ENCODE measurements at places on chromosomes 13 and 19. TPM values are rescaled to one million over a fixed set of nuclear protein-coding genes. Genes with fewer than 3 reads are reported as not detected.

The SH2D3A gene
- 45.8 TPM for total RNA-seq

The SPACA4 gene
- total RNA-seq, result not detected

The APLP1 gene
- not detected for total RNA-seq

The ZNF582 gene
- total RNA-seq, result 5.8 TPM

The ZNF787 gene
- total RNA-seq, result 29.4 TPM

The ZNF729 gene
- not detected for total RNA-seq

The ZNF44 gene
- total RNA-seq, result 71.2 TPM

The LENG9 gene
- total RNA-seq, result 5.8 TPM

The COX7A1 gene
- total RNA-seq, result not detected

The DPY19L3 gene
- 23.8 TPM for total RNA-seq

The PTPRH gene
- total RNA-seq, result not detected

GRCh38 chr13:77696006-77696878, 1.2 kb upstream of the SLAIN1 start:
- DNase-seq, result peak; percentile 45

- no peak for DNase-seq
Measured at GRCh38 chr19:30222992-30223865, 149.0 kb upstream of the ZNF536 start.

DNA sequence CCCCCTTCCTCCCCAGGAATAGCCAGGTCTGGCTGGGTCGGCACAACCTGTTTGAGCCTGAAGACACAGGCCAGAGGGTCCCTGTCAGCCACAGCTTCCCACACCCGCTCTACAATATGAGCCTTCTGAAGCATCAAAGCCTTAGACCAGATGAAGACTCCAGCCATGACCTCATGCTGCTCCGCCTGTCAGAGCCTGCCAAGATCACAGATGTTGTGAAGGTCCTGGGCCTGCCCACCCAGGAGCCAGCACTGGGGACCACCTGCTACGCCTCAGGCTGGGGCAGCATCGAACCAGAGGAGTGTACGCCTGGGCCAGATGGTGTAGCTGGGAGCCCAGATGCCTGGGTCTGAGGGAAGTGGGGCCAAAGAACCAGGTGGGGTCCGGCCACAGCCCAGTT, 3.2 kb downstream of the KLK2 start:
- no peak for DNase-seq

- peak; percentile 33 for DNase-seq
Measured at GRCh38 chr19:47190167-47190727, 40.8 kb downstream of the BBC3 start.

DNA sequence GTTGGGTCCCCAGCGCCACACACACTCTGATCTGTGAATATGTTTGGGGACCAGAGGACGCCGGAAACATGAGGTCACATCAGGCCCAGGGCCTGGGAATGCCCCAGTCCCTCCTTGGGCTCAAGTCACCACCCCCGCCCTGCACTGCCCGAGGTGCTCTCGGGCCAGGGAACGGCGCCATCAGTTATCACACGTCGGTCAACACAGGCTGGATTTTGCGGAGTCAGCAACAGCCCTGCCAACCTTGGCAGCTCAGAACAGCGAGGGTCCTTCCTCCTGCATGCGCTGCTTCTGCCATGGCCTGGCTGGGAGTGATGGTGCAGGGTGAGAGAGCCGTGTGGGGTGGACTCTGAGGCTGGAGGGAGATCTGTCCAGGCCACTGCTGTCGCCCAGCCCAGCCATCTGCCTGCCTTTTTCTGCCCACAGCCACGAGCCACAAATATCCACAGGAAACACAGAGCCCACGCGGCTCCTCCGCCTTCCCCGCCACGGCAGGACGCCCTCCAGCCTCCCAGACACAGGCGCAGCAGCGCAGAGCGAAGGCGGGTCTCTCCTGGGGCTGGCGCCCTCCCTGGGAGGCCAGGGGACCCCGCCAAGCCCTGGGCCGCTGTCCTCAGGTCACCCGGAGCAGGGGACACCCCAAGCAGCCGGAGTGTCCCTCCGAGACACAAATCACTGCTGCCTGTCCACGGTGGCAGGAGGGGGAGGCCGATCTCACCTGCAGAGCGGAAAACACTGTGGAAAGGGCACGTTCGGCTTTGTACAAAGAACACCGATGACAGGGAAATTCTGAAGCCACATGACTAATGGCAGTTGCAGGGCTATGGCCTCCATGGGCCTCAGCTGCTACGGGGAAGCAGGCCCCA, 31.6 kb upstream of the CACTIN start:
- no peak for DNase-seq

DNA sequence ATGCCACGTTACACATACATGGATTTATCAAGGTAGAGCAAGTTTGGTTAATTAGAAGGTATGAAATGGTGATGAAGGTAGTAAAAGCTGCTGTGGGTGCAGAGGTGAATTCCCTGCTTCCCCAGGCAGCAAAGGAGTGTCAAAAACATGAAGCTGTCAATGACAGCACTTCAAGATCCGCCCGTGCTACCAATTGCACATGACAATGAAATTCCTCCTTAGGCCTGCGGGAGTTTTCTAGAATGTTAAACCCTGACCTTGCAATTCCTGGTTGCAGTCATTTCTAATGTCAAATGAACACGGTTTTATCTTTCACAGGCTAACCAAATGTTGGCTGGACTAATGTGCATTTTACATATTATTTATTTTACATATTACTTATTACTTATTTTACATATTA, 67.7 kb upstream of the LSM14A start:
- no peak for DNase-seq

GRCh38 chr19:31534786-31535657, 185.8 kb upstream of the TSHZ3 start:
- no peak for DNase-seq

DNA sequence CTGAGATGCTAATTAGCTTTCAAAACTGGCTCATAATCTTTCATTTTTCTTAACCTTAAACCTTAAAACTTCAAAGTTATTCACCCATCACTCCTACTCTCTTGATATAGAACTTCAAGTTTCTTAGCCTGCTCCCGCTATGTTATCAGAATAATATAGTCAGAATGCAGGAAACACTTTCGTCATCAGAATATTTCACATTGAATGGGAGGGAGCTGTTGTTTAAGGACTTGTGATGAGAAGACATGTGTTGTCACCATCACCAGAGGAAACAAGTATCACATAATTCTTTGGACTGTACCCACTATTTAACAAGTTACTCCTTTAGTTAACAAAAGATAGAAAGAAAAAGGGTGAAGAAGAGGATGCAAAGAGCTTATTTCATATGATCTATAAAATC, 65.0 kb upstream of the FNDC3A start:
- no peak for DNase-seq

GRCh38 chr19:14694641-14695266, 4.9 kb downstream of the ZNF333 start:
- no peak for DNase-seq

DNA sequence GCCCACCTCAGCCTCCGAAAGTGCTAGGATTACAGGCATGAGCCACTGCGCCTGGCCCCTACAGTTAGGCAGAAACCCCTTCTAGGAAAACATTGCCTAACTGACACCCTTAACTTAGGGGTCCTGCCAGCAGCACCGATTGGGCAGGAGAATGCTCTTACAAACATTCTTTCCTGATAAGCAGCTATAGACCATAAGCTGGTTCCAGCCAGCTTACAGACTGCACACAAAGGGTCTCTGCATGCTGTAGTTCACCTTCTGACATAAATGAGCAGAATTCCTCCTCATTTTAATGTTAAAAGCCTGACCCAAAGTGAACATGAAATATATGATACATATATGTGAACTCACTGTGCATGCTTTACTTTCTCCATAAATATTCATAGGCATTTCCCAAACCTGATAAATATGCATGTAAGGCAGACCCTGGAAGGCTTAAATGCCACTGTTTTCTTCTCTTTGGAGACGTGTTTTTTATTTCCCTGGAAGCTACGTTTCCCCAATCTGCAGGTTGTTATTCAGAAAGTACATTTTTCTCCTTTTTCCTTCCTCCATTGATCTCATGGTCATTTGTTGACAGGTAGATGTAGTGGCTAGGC, 48.5 kb upstream of the KL start:
- DNase-seq, result no peak

DNA sequence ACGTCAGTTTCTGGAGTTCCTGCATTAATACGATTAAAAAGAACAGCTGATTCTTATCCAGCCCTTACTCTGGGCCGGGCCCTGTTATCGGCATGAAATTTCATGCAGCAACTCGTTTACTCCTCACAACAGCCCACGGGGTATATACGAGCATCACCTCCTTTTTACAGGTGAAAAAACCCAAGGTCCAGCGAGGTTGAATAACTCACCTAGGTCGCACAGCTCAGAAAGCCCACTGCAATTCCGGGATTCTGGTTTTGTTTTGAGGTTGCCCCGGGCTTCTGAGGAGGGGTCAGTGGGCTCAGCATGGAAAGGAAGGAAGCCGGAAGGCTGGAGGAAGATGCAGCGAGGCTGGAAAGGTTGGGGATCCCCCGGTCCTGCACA, 577 bp upstream of the ACP7 start:
- no peak for DNase-seq

- no peak for DNase-seq
Measured at GRCh38 chr13:69654392-69654791, 453.2 kb upstream of the ATXN8OS start.

DNA sequence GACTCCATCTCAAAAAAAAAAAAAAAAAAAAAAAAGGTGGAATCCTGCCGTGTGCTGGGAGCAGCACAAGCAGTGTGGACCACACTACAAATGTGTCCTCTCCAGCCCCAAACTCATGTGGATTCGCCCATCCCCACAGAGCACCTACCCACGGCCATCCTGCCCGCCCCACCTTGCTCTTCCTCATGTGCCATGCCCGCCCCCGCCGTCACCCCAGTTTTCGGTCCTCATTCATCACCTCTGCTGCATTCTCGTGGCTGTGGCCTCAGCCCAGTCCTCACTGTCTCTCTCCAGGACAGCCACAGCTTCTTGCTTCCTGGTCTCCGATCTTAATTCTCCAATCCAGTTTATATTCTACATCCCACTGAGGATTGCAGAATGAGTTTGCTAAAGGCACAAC, 80.0 kb upstream of the TM9SF2 start:
- DNase-seq, result peak; percentile 23

DNA sequence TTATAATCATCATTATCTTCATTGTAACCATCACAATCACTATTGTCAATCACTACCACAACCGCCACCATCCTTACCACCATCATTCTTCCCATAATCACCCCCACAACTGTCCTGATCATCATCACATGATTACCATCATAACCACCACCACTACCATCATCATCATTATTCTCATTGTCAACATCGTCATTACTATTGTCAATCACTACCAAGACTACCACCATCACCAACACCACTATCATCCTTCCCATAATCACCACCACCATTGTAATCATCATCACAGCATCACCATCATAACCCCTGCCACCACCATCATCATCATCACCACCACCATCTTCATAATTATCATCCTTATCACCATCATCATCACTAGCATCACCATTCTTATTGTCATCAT, 55.2 kb downstream of the MBD3L1 start:
- DNase-seq, result no peak

- no peak for DNase-seq
Measured at GRCh38 chr13:106507560-106508274, 27.7 kb downstream of the EFNB2 start.

DNA sequence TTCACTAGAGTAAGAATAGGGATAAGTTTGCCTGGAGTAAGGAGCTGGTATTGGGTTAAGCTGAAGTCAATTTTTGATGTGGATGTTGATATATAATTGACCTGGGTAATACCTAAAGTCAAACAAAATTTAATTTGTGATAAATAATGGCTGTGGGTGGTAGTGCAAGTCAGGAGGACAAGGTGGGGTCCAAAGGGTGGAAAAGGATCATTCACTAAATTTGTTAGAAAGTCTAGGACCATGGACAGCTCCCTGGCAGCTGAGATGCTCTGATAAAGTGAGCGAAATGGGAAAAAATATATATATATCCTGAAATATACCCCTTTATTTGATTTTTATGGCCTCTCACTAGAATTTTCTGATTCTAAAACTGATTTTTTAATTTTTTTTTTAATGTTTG, 463.5 kb downstream of the GPC6 start:
- DNase-seq, result no peak

GRCh38 chr13:27968316-27969081, 616 bp downstream of the CDX2 start:
- no peak for DNase-seq

GRCh38 chr13:67509018-67509417, 278.9 kb upstream of the PCDH9 start:
- no peak for DNase-seq

- DNase-seq, result no peak
Measured at GRCh38 chr13:70080012-70080411, 27.6 kb upstream of the ATXN8OS start.

GRCh38 chr13:67330149-67330548, 100.0 kb upstream of the PCDH9 start:
- no peak for DNase-seq

- no peak for DNase-seq
Measured at GRCh38 chr13:101567841-101568240, 115.4 kb downstream of the ITGBL1 start.

DNA sequence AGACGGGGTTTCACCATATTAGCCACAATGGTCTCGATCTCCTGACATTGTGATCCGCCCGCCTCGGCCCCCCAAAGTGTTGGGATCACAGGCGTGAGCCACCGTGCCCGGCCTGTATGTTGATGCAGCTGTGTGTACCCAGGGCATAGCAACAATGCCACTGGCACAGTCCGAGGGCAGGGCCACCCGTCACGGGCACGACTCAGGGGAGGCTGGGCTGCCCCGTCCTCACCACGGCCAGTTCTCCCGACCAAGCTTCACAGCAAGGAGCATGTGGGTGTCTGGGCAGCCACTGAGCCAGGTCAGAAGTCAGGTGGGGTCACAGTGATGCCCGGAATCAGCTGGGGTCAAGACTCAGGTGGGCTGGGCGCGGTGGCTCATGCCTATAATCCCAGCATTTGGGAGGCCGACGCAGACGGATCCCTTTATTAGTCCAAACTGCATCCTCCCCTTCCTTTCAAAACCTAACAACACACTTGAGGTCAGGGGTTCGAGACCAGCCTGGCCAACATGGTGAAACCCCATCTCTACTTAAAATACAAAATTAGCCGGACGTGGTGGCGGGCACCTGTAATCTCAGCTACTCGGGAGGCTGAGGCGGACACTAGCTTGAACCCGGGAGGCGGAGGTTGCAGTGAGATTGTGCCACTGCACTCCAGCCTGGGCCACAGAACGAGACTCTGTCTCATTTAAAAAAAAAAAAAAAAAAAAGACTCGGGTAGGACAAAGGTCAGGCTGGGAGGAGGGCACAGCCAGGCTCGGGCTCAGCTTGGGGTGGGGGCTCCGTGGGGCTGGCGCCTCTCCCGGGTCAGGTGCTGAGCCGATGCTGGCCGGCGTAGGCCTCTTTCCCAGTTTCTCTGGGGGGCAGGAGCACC, 1.2 kb upstream of the CDC34 start:
- DNase-seq, result no peak
